ENCODE measurements at places on chromosomes 12 and 14. TPM values are rescaled to one million over a fixed set of nuclear protein-coding genes. Genes with fewer than 3 reads are reported as not detected.
A peak's percentile ranks its signal among the peaks of the same experiment; 100 is the strongest.

DNA sequence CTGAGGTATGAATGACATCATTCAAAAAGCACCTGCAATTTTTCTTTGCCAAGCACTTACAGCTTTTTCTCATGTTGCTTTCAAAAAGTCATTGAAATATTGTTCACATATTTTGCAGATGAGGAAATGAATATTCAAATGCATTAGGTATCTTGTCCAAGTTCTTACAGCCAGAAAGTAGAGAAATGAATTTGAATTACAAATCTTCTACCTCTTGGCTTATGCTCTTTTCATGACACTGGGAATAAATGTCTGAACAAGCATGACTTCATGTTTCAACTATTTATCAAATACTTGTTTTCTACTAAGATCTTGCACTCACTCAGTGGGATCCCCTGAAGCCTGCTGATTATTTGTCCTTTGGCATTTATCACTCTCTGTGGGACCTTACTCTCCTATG, 267.2 kb upstream of the BTG1 start:
- H3K4me1 ChIP-seq = no peaks in the 10 kb centered on the region
- no peak overlapping the region for H3K27ac ChIP-seq
- DNase-seq = no peak
- H3K27me3 ChIP-seq = no peaks in the 10 kb centered on the region

Gene NGB
- not detected for total RNA-seq

GRCh38 chr14:63134801-63135200, 69.4 kb upstream of the RHOJ start:
- H3K4me1 ChIP-seq = no peaks in the 10 kb centered on the region
- H3K27ac ChIP-seq = no peak overlapping the region
- H3K4me3 ChIP-seq = no peak overlapping the region
- DNase-seq = no peak
- no peaks in the 10 kb centered on the region for H3K27me3 ChIP-seq

Gene ACYP1
- total RNA-seq = 46.5 TPM

Gene VAMP1
- 7.7 TPM for total RNA-seq

DNA sequence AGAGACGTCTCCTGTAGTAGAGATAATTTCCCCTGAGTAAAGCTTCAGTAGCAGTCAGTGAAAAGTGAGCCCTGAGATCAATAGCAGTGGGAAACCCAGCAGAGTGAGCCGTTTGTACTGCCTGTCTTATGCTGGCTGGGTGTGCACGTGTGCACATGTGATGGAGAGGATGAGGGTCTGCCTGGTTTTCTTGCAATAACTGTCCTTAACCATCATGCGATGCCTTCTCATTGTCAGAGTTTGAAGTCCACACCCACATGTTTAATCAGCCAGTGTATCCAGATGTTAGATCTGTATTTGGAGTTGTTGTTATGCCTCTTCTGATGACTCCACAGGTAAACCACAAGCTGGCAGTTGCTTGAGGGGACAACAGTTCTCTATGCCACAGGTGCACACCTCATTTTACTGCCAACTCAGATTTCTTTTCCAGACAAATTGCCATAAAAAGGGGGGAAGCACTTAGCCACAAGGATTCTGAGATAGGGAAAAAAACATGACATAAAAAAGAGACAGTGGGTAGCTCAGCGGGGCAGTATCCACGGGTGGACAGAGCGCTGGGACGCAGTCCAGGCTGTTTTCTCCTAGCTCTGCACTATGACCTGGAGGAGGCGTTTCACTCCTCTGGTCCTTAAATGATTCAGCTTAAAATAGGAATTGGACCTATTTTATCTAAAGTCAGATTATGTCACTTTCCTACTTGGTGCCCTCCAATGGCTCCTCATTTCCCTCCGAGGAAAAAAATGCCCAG, 192.3 kb downstream of the ANO6 start:
- no peaks in the 10 kb centered on the region for H3K27me3 ChIP-seq
- H3K4me3 ChIP-seq = no peak overlapping the region
- no peaks in the 10 kb centered on the region for H3K4me1 ChIP-seq
- H3K27ac ChIP-seq = no peak overlapping the region

GRCh38 chr14:39264558-39264957, 30.8 kb downstream of the MIA2 start:
- H3K36me3 ChIP-seq = no peaks in the 10 kb centered on the region
- H3K4me1 ChIP-seq = peaks cover 11% of the 10 kb centered on the region
- no peaks in the 10 kb centered on the region for H3K27me3 ChIP-seq
- H3K27ac ChIP-seq = 0 out of 2 replicates have a peak overlapping the region, but pooled peaks have one; percentile 17

GRCh38 chr12:13538136-13538535, 341.6 kb downstream of the EMP1 start:
- H3K4me3 ChIP-seq = no peak overlapping the region
- H3K27ac ChIP-seq = no peak overlapping the region
- no peak for DNase-seq
- H3K4me1 ChIP-seq = 0 out of 2 replicates have a peak, but pooled peaks cover 2% of the 10 kb centered on the region
- H3K27me3 ChIP-seq = no peaks in the 10 kb centered on the region

DNA sequence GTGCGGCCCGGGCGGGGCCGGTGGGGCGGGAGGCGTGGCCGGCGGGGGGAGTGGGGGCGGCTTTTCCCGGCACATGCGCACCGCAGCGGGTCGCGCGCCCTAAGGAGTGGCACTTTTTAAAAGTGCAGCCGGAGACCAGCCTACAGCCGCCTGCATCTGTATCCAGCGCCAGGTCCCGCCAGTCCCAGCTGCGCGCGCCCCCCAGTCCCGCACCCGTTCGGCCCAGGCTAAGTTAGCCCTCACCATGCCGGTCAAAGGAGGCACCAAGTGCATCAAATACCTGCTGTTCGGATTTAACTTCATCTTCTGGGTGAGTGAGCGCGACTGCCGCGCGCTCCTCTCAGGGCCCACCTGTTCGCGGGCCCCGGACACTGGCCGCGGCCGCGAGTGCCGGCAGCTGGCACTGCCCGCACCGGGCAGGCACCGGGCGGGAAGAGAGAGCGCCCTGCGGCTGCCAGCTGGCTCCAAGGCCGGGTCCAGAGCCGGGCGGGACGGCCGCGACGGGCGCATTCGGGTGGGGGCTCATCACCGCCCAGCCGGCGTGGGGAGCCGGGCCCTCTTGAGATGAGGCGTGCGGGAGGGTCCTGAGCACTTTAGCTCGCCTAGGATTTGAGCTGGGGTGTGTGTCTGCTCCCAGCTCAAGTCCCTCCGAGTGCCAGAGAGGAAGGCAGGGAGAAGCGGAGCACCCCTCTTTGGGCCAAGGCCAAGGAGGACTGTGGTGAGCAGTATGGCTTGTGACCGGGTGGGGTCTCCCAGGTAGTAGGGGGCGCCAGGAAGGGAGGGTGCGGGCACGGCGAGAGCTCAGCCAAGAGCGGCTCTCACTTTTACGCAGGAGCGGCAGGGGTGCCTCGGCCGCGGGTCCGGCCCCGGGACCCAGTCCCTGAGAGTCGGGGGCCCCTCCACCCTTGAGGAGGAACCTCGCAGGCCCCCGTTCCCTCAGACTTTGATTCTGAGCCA, at the start of gene CD9:
CD9 (plus strand) TSS at position 145 of the 957 bp plus-strand sequence; CDS start at position 245, 100 bp downstream.
- peak; percentile 85 for DNase-seq
- H3K36me3 ChIP-seq = peaks cover 8% of the 10 kb centered on the region
- H3K27ac ChIP-seq = peak within 1 kb of the TSS; percentile 60
- H3K27me3 ChIP-seq = no peaks in the 10 kb centered on the region
- H3K4me3 ChIP-seq = peak within 1 kb of the TSS; percentile 97

GRCh38 chr12:86663173-86663572, 407.0 kb upstream of the MGAT4C start:
- H3K4me3 ChIP-seq = no peak overlapping the region
- no peaks in the 10 kb centered on the region for H3K27me3 ChIP-seq
- peaks cover 20% of the 10 kb centered on the region for H3K4me1 ChIP-seq
- no peaks in the 10 kb centered on the region for H3K36me3 ChIP-seq
- no peak for DNase-seq

- peak overlapping the region; percentile 50 for H3K4me3 ChIP-seq
- 0 out of 2 replicates have a peak, but pooled peaks cover 6% of the 10 kb centered on the region for H3K27me3 ChIP-seq
- peaks cover 11% of the 10 kb centered on the region for H3K4me1 ChIP-seq
- DNase-seq = no peak
Measured at GRCh38 chr12:57006809-57007475, 596 bp upstream of the ZBTB39 start.

Gene IFNG
- total RNA-seq = not detected

Gene GPR65
- total RNA-seq = not detected

Gene NFE2
- total RNA-seq = 1.5 TPM

DNA sequence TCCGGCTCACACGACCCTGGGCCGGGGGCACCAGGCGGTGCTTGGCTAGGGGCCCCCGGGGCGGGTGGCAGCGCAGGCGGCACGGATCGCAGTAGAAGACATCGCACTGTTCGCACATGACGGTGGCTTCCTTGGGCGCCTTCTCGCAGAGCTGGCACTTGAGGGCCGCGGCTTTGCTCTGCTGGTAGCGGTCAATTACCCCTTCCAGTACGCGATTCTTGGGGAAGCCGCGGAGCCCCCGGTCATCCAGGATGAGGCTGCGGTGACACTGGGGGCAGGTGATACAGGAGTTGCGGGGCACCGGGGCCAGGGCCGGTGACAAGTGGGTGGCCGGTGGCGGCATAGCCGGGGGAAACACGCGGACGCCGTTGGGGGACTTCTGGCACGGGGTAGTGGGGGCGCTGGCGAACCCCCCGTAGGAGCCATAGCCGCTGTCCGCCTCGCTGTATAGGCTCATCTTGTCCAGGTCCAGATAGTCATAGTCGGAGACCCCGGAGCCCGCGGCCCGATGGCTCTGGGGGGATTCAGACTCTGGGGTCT, 553 bp downstream of the TRIM9 start:
- no peaks in the 10 kb centered on the region for H3K36me3 ChIP-seq
- H3K4me3 ChIP-seq = peak overlapping the region; percentile 76
- no peak overlapping the region for H3K27ac ChIP-seq
- H3K27me3 ChIP-seq = no peaks in the 10 kb centered on the region
- no peak for DNase-seq
- H3K4me1 ChIP-seq = peaks cover 19% of the 10 kb centered on the region

- H3K27me3 ChIP-seq = no peaks in the 10 kb centered on the region
- peak overlapping the region; percentile 94 for H3K4me3 ChIP-seq
- no peak for DNase-seq
- peaks cover 40% of the 10 kb centered on the region for H3K4me1 ChIP-seq
- H3K27ac ChIP-seq = peak overlapping the region; percentile 95
- H3K36me3 ChIP-seq = peaks cover 33% of the 10 kb centered on the region
Measured at GRCh38 chr12:76028571-76029277, 2.9 kb downstream of the PHLDA1 start.

GRCh38 chr14:60643141-60643462, 6.2 kb downstream of the SIX1 start:
- no peaks in the 10 kb centered on the region for H3K27me3 ChIP-seq
- peaks cover 19% of the 10 kb centered on the region for H3K4me1 ChIP-seq
- no peak overlapping the region for H3K4me3 ChIP-seq
- no peak for DNase-seq
- H3K36me3 ChIP-seq = peaks cover 3% of the 10 kb centered on the region

DNA sequence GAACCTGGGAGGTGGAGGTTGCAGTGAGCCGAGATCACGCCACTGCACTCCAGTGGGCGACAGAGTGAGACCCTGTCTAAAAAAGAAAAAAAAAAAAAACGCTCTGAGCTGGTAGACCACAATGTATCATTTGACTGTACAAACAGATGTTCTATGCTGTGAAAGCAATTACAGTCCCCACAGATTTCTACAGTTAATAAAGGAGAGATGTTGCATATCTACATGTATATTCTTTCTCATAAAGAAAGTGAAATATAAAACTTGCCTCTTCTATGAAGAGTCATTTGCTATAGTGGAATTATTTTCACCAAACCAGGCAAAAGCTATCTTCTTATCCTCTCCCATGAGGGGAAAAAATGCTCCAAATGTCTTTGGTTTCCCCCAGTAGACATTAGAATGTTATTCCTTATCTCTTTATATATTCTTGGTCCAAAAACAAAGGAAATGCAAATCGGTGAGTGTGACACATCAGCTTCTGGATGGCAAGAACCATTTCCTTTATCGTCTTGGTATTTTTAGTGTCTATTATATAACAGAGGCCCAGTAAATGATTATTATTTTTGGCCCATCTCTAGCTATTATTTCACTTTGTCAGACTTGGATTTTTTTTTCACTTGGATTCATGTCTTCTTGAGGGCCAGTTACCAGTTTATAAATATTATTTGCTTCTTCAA, 230.4 kb downstream of the SSPN start:
- no peaks in the 10 kb centered on the region for H3K36me3 ChIP-seq
- DNase-seq = no peak
- no peaks in the 10 kb centered on the region for H3K27me3 ChIP-seq
- no peak overlapping the region for H3K4me3 ChIP-seq

DNA sequence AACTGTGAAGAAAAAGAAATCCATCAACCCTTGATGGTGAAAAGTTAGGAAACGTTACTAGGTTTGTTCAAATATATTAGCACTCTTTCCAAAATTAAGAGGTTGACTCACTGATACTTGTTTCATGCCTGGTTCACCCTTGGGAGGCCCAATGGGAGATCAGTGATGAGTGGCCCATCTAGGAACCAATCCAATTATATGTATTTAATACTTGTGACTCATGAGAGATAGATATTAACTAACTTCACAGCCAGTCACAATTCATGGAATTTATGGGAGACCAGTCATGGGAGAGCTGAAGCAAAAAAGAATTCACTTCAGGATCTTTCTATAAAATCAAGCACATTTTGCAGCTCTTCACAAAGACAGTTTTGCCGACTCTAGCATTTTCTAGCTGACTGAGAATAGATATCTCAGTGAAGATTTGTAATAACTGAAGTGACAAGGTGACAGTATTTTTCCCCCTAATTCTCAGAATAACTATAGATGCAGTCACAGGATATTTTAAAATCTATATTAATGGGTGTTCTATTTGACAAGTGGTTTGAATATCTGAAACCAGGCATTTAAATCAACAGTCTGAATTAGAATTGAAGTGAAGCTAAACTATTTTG, 230.2 kb downstream of the EPS8 start:
- DNase-seq = no peak
- no peak overlapping the region for H3K4me3 ChIP-seq
- no peaks in the 10 kb centered on the region for H3K4me1 ChIP-seq
- H3K27ac ChIP-seq = no peak overlapping the region

Gene KRT3
- total RNA-seq = 0.24 TPM

Gene COL2A1
- total RNA-seq = not detected

Gene CCDC177
- total RNA-seq = not detected

Gene TMPRSS12
- not detected for total RNA-seq

Gene NABP2
- total RNA-seq = 68.5 TPM

GRCh38 chr12:65364046-65364445, 85.6 kb downstream of the MSRB3 start:
- no peaks in the 10 kb centered on the region for H3K27me3 ChIP-seq
- no peaks in the 10 kb centered on the region for H3K36me3 ChIP-seq
- no peak overlapping the region for H3K27ac ChIP-seq
- DNase-seq = no peak
- H3K4me1 ChIP-seq = no peaks in the 10 kb centered on the region

Gene OR4E1
- not detected for total RNA-seq

GRCh38 chr12:24195063-24195462, 245.6 kb upstream of the SOX5 start:
- no peak overlapping the region for H3K27ac ChIP-seq
- H3K4me3 ChIP-seq = no peak overlapping the region
- DNase-seq = no peak
- H3K4me1 ChIP-seq = no peaks in the 10 kb centered on the region
- H3K36me3 ChIP-seq = no peaks in the 10 kb centered on the region
- no peaks in the 10 kb centered on the region for H3K27me3 ChIP-seq

- DNase-seq = no peak
- no peak overlapping the region for H3K4me3 ChIP-seq
- no peak overlapping the region for H3K27ac ChIP-seq
- no peaks in the 10 kb centered on the region for H3K36me3 ChIP-seq
- no peaks in the 10 kb centered on the region for H3K4me1 ChIP-seq
- peaks cover 95% of the 10 kb centered on the region for H3K27me3 ChIP-seq
Measured at GRCh38 chr14:72549854-72550253, 344.0 kb downstream of the DPF3 start.

- DNase-seq = no peak
- no peaks in the 10 kb centered on the region for H3K36me3 ChIP-seq
- H3K27me3 ChIP-seq = no peaks in the 10 kb centered on the region
- no peak overlapping the region for H3K27ac ChIP-seq
- H3K4me3 ChIP-seq = no peak overlapping the region
Measured at GRCh38 chr14:75565056-75565455, 13.4 kb upstream of the FLVCR2 start.

Measured in PC-9 (cell line).